Regular cardiac myocyte (primary cell): ENCODE measurements at places on chromosomes 1 and 21. TPM values are rescaled to one million over a fixed set of nuclear protein-coding genes. Genes with fewer than 3 reads are reported as not detected.

Gene RGS16
- 0.58 and 2.3 TPM in 2 replicates for total RNA-seq

Gene CHRM3
- under 0.01 TPM in 2 replicates for total RNA-seq

Gene GJA5
- total RNA-seq = 3.7 and 25.7 TPM in 2 replicates

Gene NID1
- total RNA-seq = 59.6 and 96.4 TPM in 2 replicates

Gene HSF2BP
- 0.96 and 2.5 TPM in 2 replicates for total RNA-seq

Gene PERM1
- 0.38 and 8.5 TPM in 2 replicates for total RNA-seq

Gene ORC1
- total RNA-seq = 0.56 and 10.5 TPM in 2 replicates

Gene PRKCZ
- 3.3 and 3.7 TPM in 2 replicates for total RNA-seq

Gene PRRX1
- total RNA-seq = 101 and 189 TPM in 2 replicates

Gene CFHR3
- not detected in 2 replicates for total RNA-seq

Gene CD5L
- not detected in 2 replicates for total RNA-seq

Gene MYCL
- 0.58 and 2.3 TPM in 2 replicates for total RNA-seq

Gene NAV1
- 23.0 and 30.7 TPM in 2 replicates for total RNA-seq

Gene PRAMEF4
- total RNA-seq = not detected in 2 replicates

Gene SLC50A1
- total RNA-seq = 26.6 and 27.3 TPM in 2 replicates

Gene BLZF1
- 46.6 and 49.9 TPM in 2 replicates for total RNA-seq

Gene SPRR2B
- total RNA-seq = not detected in 2 replicates

Gene ATP5PF
- 36.9 and 68.1 TPM in 2 replicates for total RNA-seq

Gene CRNN
- total RNA-seq = not detected in 2 replicates

Gene KRTAP20-2
- total RNA-seq = not detected in 2 replicates

Gene PRAMEF7
- not detected in 2 replicates for total RNA-seq

Gene CD84
- not detected in 2 replicates for total RNA-seq

Gene DNAJC28
- total RNA-seq = 1.7 and 2.0 TPM in 2 replicates

Gene TNFSF18
- total RNA-seq = 0.58 and 0.85 TPM in 2 replicates

Gene LCA5L
- total RNA-seq = 1.4 and 1.5 TPM in 2 replicates

Gene PIGV
- total RNA-seq = 11.7 and 29.6 TPM in 2 replicates

Gene PLA2G4A
- total RNA-seq = 36.4 and 49.9 TPM in 2 replicates

Gene HES5
- 0.28 TPM in 1 of 2 replicates, not detected in the other for total RNA-seq

Gene PM20D1
- total RNA-seq = under 0.01 TPM in 2 replicates

Gene FOXO6
- total RNA-seq = under 0.01 TPM in 1 of 2 replicates, not detected in the other

Gene TNNT2
- not detected in 2 replicates for total RNA-seq

Gene CTNNBIP1
- 20.5 and 20.9 TPM in 2 replicates for total RNA-seq

Gene TEX38
- not detected in 2 replicates for total RNA-seq

Gene YOD1
- total RNA-seq = 7.3 and 7.9 TPM in 2 replicates

Gene REN
- not detected in 2 replicates for total RNA-seq

Gene AMPD1
- not detected in 2 replicates for total RNA-seq

Gene VWA5B1
- total RNA-seq = not detected in 2 replicates

Gene TSTD1
- 19.6 and 41.4 TPM in 2 replicates for total RNA-seq

Gene HUNK
- not detected in 2 replicates for total RNA-seq

Gene CCDC17
- 0.58 and 0.85 TPM in 2 replicates for total RNA-seq

Gene CAPN9
- not detected in 2 replicates for total RNA-seq

Gene DNASE2B
- not detected in 2 replicates for total RNA-seq

Gene SEMA6C
- 1.1 and 1.3 TPM in 2 replicates for total RNA-seq

Gene SLC2A5
- total RNA-seq = 1.7 and 5.6 TPM in 2 replicates

Gene DISP3
- under 0.01 TPM in 1 of 2 replicates, not detected in the other for total RNA-seq

Gene TRIM62
- total RNA-seq = 1.5 and 3.7 TPM in 2 replicates

Gene TADA1
- total RNA-seq = 11.8 and 12.5 TPM in 2 replicates

Gene ASPM
- 4.8 and 37.6 TPM in 2 replicates for total RNA-seq

Gene MASP2
- total RNA-seq = 0.19 TPM in 1 of 2 replicates, not detected in the other

Gene UBASH3A
- total RNA-seq = not detected in 2 replicates
